Astrocyte of the spinal cord (primary cell): ENCODE measurements at places on chromosomes 1 and 21.

DNA sequence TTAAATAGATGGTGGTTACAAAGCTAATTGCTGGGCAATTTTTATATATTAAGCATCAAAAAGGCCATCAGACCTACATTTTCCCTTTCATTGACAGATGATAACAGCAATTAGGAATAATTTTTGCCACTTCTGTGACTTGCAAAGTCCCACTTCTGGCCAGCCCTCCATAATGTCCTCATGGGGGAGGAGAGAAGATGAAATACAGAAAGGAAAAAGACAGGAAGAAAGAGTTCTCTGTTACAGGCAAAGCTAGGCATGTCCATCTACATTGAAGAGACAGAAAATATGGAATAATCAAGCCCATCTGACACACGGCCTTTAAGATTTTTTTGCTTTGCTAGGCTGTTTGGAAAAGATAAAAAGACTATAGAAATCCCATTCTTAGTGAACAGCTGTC is 108.0 kb downstream of the ENAH start:
- DNase-seq = no peak

GRCh38 chr1:71196685-71197084 is 115.8 kb upstream of the ZRANB2 start:
- peak; percentile 20 for DNase-seq

DNA sequence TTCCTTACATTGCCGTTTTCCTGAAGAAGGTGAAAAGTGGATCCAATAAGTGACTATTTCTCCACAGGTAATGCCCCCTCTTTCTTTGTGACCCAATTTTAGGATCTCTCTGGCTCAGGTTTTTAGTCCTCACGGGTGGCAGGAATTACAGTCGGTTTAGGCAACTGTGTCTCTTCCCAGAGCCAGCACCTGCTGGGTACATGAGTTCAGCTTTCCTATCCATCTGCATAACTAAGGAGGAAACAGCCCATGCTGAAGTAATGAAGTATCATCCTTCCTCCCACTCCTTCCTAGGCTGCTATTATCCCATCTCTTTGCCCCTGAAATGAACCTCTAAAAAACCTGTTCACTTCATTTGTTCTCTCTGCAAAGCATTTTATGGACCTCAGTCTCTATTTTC is 544.6 kb downstream of the NEGR1 start:
- no peak for DNase-seq

- no peak for DNase-seq
These were observed 4.6 kb upstream of the TIE1 start for GRCh38 chr1:43296207-43296606.

- DNase-seq = peak; percentile 48
These were observed 207.0 kb downstream of the TNR start for GRCh38 chr1:175536369-175536768.

GRCh38 chr1:8450312-8450711 is 132.4 kb downstream of the SLC45A1 start:
- no peak for DNase-seq

DNA sequence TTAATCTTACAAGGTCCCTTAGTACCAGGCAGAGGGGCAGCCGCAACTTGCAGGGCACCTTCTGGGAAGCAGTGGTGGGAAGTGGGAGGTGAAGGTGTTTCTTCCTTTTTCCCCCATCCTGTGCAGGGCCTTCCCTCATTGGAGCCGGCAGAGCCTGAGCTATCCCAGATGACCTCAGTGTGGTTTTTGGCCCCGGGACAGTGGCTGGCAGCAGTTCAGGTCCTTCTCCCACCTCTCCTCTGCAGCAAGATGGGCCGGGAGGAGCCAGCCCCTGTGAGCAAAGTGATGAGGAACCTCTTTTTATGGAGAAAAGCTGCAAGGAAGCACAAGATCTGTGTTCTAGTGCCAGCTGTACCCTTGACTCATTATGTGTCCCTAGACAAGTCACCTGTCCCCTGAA is 6.8 kb downstream of the PFKFB2 start:
- no peak for DNase-seq

DNA sequence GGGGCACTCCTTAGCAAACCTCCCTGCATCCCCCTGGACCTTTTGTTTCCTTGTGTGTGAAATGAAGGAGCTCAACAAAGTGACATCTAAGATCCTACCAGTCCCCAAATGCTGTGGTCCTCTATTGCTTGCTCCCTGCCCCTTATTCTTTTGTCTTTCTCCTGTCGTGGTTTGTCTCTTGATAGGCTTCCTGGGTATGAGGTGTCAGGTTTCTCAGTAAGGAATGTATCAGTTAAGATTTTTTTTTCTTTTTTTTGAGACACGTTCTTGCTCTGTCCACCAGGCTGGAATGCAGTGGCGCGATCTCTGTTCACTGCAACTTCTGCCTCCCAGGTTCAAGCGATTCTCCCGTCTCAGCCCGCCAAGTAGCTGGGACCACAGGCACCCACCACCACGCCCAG is 16.8 kb downstream of the CNIH3 start:
- peak; percentile 64 for DNase-seq

DNA sequence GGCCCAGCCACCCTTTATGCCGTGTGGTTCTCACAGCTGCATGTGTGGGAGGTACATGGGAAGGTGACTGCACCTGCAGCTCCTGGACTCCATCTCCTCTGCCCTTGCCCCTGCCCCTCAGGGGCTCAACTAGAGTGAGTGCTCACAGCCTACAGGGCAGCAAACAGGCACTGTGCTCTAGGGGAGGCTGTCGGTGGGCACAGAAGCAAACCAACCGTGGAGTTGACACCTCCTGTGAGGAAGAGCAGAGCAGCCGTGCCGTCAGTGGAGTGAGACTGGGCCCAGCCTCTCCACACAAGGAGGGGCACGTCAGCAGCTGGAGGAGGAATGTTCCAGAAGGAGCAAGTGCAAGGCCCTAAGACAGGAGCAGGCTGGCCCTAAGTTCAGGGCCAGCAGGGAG is 32.7 kb downstream of the BMP8A start:
- DNase-seq = no peak

- no peak for DNase-seq
These were observed 40.1 kb downstream of the PTPRC start for GRCh38 chr1:198678901-198679329.

- no peak for DNase-seq
These were observed 7.4 kb downstream of the LDLRAP1 start for GRCh38 chr1:25550683-25551310.

GRCh38 chr1:2645143-2645542 is 12.3 kb upstream of the MMEL1 start:
- no peak for DNase-seq

GRCh38 chr1:117336088-117336817 is 31.0 kb upstream of the MAN1A2 start:
- no peak for DNase-seq

GRCh38 chr1:8821084-8821483 is 3.6 kb upstream of the RERE start:
- DNase-seq = no peak

DNA sequence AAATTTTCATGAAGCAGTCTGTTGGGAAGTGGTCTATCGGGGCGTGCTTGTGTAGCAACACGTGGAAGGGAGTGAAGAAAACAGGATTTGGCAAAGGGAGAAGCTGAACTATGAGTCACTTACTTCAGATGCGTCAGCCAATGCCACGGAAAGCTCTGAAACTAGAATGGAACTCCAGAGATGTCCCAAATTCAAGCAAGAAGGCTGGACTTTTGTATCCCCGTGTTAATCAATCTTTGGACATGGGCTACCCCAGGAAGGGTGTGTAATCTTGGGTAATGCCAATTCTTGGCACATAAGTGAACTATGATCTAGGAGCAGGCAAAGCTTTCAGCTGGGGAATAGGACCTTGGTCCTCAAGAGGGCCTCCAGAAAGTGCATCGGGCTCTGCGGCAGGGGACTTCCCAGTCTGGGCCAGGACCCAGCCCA is 102.6 kb downstream of the ADSS2 start:
- DNase-seq = peak; percentile 84

DNA sequence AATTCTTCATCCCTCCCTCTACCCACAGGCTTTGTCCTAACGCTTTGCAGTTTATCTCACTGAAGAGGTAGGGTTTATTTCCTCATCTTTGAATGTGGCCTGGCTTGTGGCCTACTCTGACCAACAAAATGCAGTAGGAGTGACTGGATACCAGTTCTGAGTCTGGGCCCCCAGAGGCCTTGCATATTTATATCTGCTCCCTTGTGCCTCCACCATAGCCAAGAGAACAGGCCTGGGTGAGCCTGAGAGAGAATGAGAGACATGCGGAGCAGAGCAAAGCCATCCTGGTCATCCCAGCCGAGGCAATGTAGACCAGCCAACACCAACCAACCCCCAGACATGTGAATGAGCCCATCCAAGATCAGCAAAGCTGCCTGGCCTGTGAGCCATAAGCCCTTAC is 30.3 kb downstream of the SMIM12 start:
- no peak for DNase-seq

DNA sequence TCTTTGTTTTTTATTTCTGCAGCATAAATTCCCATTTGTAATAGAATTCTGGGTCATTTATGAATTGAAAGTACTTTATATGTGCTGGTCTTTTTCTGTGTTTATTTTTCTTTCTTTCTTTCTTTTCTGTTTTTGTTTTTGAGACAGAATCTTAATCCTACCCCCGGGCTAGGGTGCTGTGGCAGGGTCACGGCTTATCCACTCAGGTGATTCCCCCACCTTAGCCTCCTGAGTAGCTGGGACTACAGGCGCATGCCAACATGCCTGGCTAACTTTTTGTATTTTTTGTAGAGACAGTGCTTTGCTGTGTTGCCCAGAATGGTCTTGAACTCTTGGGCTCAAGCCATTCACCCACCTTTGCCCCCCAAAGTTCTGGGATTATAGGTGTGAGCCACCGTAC is 18.7 kb downstream of the RAP1A start:
- no peak for DNase-seq

- DNase-seq = no peak
These were observed 16.2 kb downstream of the OLIG2 start for GRCh38 chr21:33041981-33042380.

DNA sequence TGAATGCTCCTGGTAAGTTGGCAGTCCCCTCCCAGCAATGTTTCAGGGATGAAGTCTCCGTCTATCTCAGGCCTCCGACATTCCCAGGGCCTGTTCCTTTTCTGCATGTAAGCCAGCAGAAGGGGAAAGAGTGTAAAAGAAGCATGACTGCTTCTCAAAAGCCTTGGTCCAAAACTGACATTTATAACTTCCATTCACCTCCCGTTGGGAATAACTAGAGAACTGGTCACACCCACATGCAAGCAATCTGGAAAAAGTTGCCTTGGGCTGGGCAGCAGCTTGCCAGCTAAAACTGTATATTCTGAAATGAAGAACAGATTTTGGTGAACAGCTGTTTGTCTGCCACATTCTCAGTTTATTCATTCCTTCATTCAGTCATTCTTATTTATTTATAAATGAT is 24.2 kb upstream of the NPL start:
- DNase-seq = no peak

- peak; percentile 21 for DNase-seq
These were observed 1.8 kb upstream of the ELAPOR1 start for GRCh38 chr1:109112056-109112651.

GRCh38 chr1:89635825-89636815 is 3.2 kb downstream of the LRRC8C start:
- peak; percentile 78 for DNase-seq

DNA sequence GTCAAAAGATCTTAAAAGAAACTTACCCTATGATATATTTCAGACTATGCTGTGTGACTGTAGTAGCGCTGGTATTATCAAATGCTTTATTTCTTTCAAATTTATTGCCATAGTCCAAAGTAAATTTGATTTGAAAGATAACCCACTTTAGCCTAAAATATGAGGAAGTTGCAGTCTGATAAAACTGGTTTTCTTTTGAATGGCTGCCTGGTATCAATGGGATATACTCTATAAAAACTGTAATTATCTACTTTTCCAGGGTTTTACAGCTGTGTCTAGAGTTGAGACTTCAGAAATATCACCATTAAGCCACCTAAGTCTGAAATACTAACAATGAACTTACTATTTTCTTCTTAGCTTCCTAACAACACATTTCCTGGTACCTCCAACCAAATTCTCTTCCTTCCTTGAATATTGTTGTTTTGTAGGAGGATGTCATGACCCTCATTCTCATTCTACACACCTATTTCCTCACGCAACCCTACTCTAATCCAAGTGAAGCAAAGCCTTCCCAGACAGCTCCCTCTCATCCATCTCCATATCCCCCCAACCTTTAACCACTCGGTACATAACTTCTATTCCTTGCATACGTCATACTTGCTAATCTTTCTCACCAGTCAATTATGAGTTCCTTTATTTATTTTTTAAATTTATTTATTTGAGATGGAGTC is 17.0 kb downstream of the KDM5B start:
- no peak for DNase-seq

DNA sequence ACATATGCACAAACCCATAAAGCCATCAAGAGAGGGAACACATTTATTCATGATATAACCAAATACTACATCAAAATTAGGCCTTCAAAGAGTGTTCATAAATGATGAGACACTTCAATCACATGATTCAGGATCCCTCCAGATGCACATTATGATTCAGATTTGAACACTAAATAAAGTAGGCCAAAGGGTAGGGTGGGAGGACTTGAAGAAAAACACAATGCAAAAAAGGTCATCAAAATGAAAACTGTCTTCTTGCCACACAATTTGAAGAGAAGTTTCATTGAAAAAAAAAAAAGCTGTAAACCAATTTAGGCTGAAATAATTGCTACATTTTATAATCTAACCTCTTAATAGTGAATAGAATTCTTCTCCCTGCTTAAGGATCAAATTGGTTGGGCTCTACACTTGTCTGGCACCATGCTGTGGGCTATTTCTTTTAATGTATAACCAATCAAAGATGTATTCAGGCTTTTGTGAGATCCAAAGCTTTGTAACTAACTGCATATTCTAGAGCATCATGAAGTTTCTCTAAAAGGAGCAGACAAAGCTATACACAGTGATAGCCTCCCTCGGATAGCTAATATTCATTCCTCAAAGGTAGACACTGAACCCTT is 58.1 kb downstream of the ZSWIM5 start:
- no peak for DNase-seq

DNA sequence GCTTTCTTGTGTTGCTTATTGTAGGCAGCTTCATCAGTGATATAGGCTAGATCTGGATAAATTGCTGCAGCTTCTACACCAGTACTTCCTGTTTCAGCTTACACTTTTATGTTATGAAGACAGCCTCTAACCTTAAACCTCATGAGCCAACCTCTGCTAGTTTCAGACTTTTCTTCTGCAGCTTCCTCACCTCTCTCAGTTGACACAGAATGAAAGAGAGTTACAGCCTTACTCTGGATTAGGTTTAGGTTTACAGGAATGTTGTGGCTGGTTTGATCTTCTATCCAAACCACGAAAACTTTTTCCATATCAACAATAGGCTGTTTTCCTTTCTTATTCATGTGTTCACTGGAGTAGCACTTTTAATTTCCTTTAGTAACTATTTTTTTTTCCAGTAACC is 76.9 kb upstream of the RNPC3 start:
- peak; percentile 71 for DNase-seq
